Kidney epithelial cell (primary cell): ENCODE measurements at places on chromosomes 5 and 9.
A peak's percentile ranks its signal among the peaks of the same experiment; 100 is the strongest.

GRCh38 chr5:2335125-2335732 lies 416.2 kb downstream of the IRX2 start:
- DNase-seq = no peak

- no peak for DNase-seq
Measured at GRCh38 chr5:56060276-56061110, 65.7 kb upstream of the IL6ST start.

GRCh38 chr5:81773574-81773973 lies 22.7 kb upstream of the SSBP2 start:
- DNase-seq = no peak

- peak; percentile 19 for DNase-seq
Measured at GRCh38 chr9:12718482-12719026, 25.4 kb downstream of the TYRP1 start.
